ENCODE measurements at places on chromosomes 6 and 20.

DNA sequence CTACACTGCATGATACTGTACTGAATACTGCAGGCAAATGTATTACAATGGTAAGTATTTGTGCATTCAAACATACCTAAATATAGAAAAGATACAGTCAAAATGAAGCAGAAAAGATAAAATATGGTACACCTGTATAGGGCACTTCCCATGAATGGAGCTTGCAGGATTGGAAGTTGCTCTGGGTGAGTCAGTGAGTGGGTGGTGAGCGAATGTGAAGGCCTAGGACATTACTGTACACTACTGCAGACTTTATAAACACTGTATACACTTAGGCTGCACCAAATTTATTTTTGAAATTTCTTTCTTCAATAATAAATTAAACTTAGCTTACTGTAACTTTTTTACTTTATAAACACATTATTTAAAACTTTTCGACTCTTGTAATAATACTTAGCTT is 213.1 kb downstream of the ATXN1 start:
- no peak for DNase-seq

GRCh38 chr6:55069132-55069781 is 105.1 kb upstream of the HCRTR2 start:
- no peak for DNase-seq

DNA sequence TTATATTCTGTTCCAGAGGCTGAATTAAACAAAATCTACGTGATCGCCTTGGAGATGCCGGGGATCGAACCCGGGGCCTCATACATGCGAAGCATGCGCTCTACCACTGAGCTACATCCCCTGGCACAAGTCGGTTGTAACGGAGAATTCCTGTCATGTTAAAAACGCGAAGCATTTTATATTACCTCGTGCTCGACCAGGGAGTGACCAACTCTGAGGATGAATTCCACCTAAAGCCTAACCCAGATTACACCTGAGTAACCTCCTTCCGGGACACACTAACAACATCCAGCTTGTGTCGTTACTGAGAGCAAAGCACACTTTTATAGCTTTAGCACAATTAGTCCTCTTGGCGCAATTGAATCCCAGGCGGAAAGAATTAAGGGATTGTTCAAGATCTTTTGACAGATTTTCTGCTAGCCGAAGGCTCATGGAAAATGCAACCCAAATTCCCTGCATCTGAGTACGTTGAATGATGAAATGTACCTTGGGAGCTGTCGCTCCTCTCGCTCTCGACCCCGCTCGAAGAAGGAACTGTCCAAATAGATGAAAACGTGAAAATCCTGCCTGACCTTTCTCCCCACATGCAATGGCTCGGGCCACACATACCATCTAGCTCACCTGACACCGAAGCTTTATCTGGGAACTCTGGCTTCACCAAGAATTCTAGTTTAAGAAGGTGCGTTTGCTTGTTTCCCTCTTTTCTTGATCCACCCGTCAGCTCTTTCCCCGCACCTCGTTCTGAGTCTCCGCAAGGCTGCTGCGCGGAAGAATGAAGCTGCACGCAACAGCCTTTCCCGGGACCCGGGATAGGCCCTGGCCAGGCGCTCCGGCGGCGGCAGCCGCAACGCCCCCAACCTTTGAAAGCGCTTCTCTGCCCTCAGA is 148.3 kb downstream of the GPX5 start:
- peak; percentile 60 for DNase-seq

- no peak for DNase-seq
Measured at GRCh38 chr6:160417146-160417545, 69.0 kb downstream of the SLC22A3 start.

- no peak for DNase-seq
Measured at GRCh38 chr6:140789466-140789865, 1343.3 kb upstream of the GJE1 start.

GRCh38 chr6:130018292-130018743 is at the start of gene L3MBTL3:
Gene L3MBTL3 (plus strand): TSS chr6:130018581. CDS start chr6:130042700, 24,119 bp downstream.
- peak; percentile 90 for DNase-seq

GRCh38 chr6:12605888-12606345 is 110.7 kb upstream of the PHACTR1 start:
- DNase-seq: peak; percentile 14

DNA sequence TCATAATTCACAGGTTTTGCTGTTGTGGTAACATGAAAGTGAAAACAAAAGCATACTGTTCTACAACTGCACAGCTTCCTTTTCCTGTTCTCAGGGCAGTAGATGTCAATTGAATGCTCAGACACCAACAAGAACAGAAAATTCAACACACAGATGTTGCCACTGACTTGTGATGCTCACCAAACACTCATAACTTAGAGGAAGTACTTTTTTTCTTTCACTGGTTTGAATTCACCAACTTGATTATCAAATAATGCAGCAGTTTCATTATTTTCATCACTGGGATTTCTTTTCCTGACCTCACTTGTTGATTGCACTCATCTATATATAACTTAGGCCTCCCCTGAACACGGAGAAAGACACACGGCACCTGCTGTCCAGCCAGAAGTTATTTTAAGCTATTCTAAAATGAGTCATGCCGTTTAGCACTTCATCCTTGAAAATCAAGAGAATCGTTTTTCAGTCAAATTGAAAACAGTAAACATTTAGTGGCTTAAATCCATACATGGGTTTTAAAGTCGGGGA is 949 bp downstream of the TXLNB start:
- no peak for DNase-seq

- DNase-seq: no peak
Measured at GRCh38 chr20:63087236-63087871, 80.6 kb upstream of the BHLHE23 start.

DNA sequence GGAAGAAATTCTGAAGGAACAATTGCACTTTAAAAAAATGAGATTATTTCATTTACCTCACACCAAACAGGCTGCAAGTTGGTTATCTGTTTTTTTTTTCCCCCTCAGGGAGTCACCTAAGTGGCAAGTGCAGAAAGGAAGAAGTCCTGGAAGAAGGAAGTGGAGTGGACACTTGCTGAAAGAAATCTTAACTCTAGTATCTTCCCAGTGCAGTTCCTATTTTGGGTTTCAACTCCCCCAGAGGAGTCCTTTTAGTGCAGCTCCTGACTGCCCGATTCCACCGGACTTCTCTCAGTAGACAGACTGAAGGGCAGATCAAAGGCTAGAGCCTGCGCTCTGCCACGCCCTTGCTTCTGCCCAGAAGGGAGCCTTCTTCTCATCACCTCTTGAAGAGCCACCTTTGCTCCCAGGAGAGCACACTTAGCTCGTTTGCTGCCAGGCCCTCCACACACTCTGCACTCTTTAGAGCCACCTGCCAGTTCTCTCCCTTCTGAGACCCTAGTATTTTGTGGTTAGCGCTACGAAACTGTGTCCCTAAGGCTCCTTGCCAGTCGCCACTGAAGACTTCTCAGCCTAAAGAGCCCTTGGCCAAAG is 4.9 kb downstream of the MTCL3 start:
- no peak for DNase-seq

DNA sequence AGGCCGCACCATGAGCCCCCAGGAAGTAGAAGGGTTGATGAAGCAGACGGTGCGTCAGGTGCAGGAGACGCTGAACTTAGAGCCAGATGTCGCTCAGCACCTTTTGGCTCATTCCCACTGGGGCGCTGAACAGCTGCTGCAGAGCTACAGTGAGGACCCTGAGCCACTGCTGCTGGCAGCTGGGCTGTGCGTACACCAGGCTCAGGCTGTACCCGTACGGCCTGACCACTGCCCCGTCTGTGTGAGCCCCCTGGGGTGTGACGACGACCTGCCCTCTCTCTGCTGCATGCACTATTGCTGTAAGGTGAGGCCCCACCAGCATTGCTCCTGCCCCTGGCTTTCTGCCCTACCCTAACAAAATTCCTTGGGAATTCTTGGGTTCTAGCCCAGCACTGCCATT is 13.1 kb downstream of the DNPH1 start:
- no peak for DNase-seq

DNA sequence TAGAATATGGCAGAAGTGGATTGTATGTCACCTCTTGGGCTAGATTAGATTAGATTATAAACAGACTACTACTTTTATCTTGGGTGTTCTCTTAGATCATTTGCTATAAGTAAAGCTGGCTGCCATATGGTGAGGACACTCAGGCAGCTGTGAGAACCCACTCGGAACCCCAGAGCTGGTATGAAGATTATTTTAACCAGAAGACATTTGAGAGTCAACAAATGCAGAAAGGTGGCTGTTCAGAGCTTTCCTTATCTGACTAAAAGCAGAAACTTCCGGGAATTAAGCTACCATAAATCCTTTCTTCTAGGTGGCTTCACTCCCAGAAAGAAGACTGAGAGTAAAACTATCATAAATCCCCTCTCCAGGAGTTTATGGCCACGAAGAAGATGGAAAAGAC is 91.9 kb downstream of the RNGTT start:
- no peak for DNase-seq
